ENCODE measurements at places on chromosomes 2 and 18.

- no peak for DNase-seq
These were observed 71.5 kb downstream of the SLC4A3 start for GRCh38 chr2:219698748-219699439.

- DNase-seq = no peak
These were observed 44.0 kb downstream of the KIF3C start for GRCh38 chr2:25938345-25938744.

GRCh38 chr2:42794271-42795046 lies 2.1 kb upstream of the HAAO start:
- no peak for DNase-seq

- no peak for DNase-seq
These were observed 48.6 kb downstream of the BCL2L11 start for GRCh38 chr2:111169268-111169667.

DNA sequence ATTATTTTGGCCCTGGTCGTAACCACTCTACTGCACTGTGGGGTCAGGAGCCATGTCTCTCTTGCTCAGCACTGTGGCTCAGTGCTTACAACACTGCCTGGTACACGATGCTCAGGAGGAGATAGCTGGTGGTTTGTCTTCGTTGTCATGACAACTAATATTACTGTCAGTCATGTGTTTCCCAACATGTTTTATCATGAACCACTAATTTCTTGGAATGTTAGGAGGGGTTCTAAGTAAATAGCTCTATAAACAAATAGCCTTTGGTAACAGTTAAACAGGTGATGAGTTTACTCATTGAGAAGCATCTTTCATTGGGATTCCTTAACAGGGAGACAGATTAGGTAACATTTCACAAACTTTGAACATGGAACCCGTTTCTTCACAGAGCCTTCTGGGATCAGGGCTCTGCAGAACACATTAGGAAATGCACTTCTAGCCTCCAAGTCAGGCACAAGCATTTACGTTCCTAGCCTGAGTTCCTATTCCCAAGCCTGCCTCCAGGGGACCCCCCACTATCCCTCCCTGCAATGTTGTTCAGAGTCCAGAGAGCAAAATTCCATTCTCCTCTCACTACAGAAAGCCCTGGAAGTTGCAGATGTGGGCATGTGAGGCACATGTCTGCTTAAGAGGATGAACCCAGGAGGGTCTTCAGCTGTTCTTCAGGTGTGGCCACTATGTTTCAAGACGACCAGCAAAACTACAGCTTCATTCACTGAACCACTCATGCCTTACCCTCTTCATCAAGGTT lies 6.4 kb upstream of the RBM44 start:
- no peak for DNase-seq

DNA sequence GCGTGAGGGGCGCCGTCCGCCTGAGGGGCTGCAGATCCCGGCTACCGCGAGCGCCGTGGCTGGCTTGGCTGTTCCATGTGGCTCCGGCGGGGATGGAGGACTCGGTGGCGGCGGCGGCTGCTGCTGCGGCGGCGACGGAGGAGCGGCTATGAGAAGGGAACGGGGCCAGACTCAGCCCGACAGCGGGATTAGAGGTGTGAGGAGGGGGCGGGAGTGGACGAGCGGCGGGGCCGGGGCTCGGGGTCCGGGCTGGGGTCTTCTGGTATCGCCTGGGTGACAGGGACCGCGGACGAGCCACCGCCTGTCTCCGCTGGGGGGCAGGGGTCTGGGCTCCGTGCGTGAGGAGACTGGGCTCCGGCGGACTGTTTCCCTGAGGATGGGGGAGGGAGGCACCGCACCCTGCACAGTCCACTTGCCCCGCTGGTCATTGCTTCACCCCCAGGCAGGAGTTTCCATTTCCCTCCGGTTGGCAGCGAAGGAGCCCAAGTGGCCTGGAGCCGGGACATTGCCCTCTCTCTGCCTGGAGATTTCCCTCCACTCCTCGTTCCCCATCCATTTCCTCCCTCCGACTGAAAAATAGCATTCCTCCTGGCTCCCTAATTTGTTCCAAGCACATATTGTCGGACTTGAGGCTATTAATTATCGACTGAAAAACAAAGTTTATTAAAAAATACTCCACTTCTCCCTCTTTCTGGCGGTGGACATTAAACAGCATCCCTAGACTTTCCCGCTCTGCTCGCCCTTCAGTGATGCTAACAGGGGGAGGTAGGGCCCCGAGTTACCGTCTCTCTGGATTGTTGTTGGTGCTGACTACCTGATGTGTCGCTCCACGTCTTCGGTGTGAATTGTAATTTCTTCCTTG lies 577 bp downstream of the EHBP1 start:
- DNase-seq = no peak

GRCh38 chr18:7383002-7383980 lies 152.4 kb downstream of the LRRC30 start:
- no peak for DNase-seq

- no peak for DNase-seq
These were observed 10.5 kb upstream of the LRATD1 start for GRCh38 chr2:14621906-14622549.

DNA sequence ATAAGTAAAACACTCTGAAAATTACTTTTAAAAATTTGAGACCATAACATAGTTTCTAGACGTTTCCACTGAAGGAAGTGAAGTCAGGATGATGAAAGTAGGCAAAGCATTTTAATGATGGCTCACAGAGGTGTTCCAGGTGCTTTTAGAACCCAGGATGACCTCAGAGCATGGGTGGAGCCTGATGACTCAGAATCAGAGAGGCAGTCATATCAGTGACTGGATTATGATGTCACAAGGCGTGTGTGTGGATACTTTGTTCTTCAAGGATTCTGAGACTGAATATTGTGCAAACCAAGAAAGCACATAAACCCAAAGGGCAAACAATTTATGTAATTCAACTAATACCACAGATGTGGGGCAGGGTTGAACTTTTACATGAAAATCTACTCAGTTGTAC lies 208.0 kb upstream of the FBXO11 start:
- DNase-seq = no peak

- no peak for DNase-seq
These were observed 358.6 kb upstream of the DLGAP1 start for GRCh38 chr18:4813708-4814107.

- no peak for DNase-seq
These were observed 818.1 kb downstream of the SLC4A3 start for GRCh38 chr2:220445429-220446105.

GRCh38 chr2:218852911-218853667 lies 6.5 kb upstream of the WNT6 start:
- peak; percentile 25 for DNase-seq

- no peak for DNase-seq
These were observed 64.5 kb downstream of the TWIST2 start for GRCh38 chr2:238912228-238912915.

DNA sequence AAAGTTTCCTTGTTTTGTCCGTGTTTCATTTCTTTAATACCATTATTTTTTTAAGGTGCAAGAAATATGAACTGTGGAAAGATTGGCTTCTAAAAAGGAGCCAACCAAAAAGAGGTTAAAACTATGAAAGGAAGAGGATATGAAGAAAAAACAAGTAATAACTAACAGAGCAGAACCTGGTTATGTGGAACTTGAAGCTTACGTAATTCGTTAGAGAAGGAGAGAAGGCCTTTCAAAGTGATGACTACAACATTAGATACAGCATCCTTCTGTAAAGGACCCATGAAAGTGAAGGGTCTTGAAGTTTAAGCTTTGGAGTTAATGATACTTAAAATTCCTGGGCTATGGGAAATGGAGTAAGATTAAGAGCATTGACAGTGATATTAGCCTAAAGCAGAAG lies 84.5 kb downstream of the ANKRD12 start:
- no peak for DNase-seq

DNA sequence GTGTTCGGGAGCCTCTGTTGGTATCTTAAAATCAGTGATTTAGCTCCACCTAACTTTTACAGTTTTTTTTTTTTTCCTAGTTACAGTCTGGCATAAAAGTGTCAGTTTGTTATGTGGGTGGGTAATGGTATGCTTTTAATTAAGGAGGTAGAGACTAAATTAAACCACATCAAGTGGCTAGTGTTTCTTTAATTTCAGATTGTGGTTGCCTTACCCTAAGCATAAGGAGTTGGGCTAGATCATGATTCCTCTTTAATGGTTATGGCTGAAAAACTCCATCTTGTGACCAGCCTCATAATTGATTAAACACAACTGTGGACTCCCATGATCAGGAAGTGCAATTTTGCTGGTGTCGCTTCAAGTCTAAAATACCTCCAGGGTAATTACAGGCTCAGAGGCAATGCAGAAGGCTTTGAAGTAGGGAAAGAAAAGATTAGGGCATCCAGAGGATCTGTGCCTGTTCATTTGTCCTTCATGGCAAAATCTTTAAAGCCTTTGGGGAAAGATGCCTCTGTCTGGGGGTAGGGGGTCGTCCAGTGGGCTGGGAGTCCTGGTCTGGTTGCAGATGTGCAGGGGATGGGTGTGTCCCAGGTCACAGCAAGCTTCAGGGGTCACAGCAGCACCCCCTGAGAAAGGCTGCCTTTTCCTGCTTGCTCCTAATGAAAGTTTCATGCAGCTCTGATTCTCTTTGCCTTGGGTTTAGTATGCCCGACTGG lies 579.2 kb downstream of the BCL11A start:
- DNase-seq = no peak

- no peak for DNase-seq
These were observed 101.6 kb upstream of the TTN start for GRCh38 chr2:178908810-178909209.

- DNase-seq = no peak
These were observed 238.8 kb downstream of the IKZF2 start for GRCh38 chr2:212912445-212913103.

- DNase-seq = no peak
These were observed 80.4 kb upstream of the CD226 start for GRCh38 chr18:70028084-70028483.

DNA sequence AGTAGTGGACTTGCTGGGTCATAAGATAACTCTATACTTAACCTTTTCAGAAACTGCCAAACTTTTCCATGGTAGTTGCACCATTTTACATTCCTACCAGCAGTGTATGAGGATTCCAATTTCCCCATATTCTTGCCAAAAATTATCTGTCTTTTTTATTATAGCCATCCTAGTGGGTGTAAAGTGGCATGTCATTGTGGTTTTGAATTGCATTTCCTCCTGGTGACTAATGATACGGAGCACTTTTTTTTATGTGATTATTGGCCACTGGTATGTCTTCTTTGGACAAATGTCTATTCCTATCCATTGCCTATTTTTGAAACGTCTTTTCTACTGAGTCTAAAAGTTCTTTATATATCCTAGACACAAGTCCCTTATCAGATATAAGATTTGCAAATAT lies 44.3 kb downstream of the CACNB4 start:
- no peak for DNase-seq

DNA sequence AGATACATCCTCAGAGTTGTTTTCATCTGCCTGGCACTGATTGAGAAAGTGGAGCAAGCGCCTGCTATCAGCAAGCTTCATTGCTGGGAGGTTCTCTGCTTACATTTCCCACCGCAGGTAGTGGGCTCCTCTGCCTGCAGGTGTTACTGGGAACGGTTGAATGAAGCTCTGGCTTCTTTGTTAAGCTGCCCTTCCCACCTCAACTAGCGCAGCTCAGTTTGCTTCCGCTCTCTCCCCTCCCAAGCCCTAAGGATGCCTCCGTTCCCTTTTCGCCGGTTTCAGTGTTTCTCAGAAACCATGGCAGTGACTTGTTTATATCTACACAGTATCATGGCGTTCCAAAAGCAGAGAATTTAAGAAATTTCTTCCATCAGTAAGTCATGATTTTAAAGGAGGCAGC lies 72.2 kb upstream of the B3GNT7 start:
- no peak for DNase-seq

DNA sequence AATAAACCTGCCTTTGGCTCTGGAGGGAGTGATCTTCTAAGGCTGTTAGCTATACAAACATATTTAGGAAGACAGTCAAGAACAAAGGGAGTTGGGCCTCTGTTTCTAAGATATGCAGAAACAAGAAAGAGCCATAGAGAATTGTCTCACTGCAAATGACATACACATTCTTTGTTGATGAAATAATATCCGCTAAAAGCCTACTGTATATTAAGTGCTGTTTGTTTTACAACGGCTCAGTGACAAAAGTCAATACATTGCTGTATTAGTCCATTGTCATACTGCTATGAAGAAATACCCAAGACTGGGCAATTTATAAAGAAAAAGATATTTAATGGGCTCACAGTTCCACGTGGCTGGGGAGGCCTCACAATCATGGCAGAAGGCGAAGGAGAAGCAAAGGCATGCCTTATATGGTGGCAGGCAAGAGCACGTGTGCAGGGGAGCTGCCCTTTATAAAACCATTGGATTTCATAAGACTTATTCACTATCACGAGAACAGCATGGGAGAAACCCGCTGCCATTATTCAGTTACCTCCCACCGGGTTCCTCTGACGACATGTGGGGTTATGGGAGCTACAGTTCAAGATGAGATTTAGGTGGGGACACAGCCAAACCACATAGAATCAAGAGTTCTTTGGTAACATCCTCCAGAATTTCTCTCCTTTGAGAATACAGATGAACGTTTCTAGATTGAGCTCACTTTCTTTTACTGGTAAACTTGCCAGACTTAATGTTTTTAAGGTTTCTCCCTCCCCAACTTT lies 157.8 kb downstream of the PIK3C3 start:
- DNase-seq = no peak

GRCh38 chr2:158692372-158693103 lies 102.6 kb upstream of the DAPL1 start:
- DNase-seq = no peak

- DNase-seq = no peak
These were observed 36.1 kb downstream of the TET3 start for GRCh38 chr2:74020702-74021406.

GRCh38 chr2:217086038-217086522 lies 226.2 kb upstream of the TNP1 start:
- no peak for DNase-seq

DNA sequence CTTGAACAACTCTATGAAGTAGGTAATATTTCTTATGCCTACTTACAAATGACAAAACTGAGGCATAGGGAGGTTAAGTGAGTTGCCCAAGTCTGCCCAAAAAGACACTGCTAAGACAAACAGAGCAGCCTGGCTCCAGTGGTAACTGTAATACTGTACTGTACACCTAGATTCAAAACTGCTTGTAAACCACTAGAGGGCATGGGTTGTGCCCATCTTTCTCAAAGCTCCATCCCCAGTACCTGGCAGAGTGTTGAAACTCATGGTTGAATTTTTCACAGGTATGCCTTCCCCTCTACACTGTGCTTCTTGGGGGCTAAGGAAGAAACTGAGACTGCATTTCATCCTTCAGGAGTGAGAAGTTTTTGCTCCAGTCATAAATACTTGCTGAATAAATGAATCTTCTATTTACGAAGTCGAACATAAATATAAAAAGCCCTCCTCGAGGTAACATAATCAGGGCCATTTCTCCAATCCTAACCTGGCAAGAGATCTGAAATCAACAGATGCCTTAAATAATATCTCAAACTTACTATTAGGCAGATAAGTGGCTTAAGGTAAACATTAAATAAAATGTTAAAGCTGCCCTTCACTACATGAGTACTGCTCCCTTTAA lies 2.0 kb downstream of the PPP4R1 start:
- DNase-seq = no peak

GRCh38 chr2:100262555-100263320 lies 59.6 kb downstream of the LONRF2 start:
- DNase-seq = no peak

DNA sequence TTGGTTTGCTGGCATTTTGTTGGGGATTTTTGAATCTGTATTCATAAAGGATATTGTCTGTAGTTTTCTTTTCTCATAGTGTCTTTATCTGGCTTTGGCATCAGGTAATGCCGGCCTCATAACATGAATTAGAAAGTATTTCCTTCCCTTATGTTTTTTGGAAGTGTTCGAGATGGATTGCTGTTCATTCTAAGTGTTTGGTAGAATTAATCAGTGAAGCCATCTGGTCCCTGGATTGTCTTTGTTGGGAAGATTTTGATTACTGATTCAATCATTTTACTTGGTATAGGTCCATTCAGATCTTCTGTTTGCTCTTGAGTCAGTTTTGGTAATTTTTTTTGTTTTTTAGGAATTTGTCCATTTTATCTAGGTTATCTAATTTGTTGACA lies 22.3 kb downstream of the KIAA1328 start:
- no peak for DNase-seq
